ENCODE measurements at places on chromosomes 11 and 22. TPM values are rescaled to one million over a fixed set of nuclear protein-coding genes. Genes with fewer than 3 reads are reported as not detected.

The OR8B8 gene
- total RNA-seq = not detected

The GGT5 gene
- not detected for total RNA-seq

The C11orf65 gene
- total RNA-seq = 1.5 TPM

DNA sequence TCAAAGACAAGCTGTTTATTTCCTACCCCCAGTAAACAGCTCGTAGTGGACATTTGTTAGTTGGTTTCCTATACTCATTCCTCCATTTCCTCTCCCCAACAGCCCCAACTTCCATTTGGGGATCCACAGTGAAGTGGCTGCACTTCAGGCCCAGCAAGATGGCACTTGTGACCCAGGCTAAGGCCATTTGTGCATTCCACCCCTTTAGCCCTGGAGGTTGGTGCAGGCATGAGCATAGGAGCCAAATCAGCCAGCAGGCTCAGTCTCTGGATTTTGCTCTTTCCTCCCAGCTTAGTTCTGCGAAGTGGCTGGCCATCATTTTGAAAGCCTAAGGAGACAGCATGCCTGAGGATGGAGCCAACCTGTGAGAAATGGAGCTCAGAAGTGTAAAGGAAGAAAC is 122.9 kb downstream of the MPPED2 start:
- H3K27me3 ChIP-seq = no peaks in the 10 kb centered on the region
- DNase-seq = no peak
- peaks cover under 1% of the 10 kb centered on the region for H3K4me1 ChIP-seq
- H3K36me3 ChIP-seq = no peaks in the 10 kb centered on the region
- H3K27ac ChIP-seq = no peak overlapping the region
- no peak overlapping the region for H3K4me3 ChIP-seq

GRCh38 chr11:82012276-82012675 is 721.4 kb downstream of the FAM181B start:
- H3K27ac ChIP-seq = no peak overlapping the region
- DNase-seq = no peak
- no peaks in the 10 kb centered on the region for H3K36me3 ChIP-seq
- H3K27me3 ChIP-seq = no peaks in the 10 kb centered on the region
- H3K4me3 ChIP-seq = no peak overlapping the region
- H3K4me1 ChIP-seq = no peaks in the 10 kb centered on the region

DNA sequence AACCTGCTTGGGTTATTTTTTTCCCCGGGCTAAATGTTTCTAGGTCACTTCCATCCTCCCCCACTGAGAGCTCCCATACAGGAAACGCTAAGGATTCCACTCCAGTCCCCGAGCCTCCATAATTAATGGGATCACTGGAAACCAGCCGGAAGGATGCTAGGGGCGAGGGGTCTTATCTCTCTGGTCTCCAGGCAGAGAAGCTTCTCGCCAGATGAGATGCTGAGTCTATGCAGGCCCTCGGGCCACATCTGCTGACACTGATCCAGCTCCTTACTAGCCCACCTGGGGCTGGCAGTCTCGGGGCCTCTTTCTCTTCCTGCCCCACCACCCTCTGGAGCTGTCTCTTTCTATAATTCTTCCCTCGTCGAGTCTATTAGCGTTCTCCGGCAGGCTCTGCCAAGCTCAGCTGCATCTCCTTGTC is 125.9 kb upstream of the SYT13 start:
- no peaks in the 10 kb centered on the region for H3K36me3 ChIP-seq
- H3K27ac ChIP-seq = no peak overlapping the region
- H3K4me3 ChIP-seq = no peak overlapping the region
- no peaks in the 10 kb centered on the region for H3K4me1 ChIP-seq
- H3K27me3 ChIP-seq = peaks cover 51% of the 10 kb centered on the region
- no peak for DNase-seq

DNA sequence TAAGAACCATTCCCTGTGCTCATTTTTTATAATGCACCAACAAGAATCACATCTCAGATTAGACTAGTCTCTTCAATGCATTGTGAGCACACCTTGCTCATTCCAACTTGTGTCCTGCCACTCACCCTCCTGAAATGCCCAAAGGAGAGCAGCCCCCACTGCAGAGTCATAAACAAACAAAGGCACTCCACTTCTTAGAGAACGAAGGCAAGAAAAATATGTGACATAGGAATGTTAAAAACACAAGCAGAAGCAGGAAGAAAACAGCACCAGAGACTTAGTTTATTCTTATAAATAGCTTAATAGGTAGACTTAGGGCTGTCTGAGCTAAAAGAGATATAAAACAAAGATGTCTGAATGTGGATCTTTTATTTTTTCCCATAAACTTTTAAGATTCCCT is 57.2 kb downstream of the GUCY1A2 start:
- no peaks in the 10 kb centered on the region for H3K4me1 ChIP-seq
- no peak overlapping the region for H3K27ac ChIP-seq
- no peaks in the 10 kb centered on the region for H3K36me3 ChIP-seq

- H3K4me1 ChIP-seq = peaks cover 76% of the 10 kb centered on the region
- no peak overlapping the region for H3K4me3 ChIP-seq
- H3K27ac ChIP-seq = no peak overlapping the region
- no peaks in the 10 kb centered on the region for H3K27me3 ChIP-seq
- H3K36me3 ChIP-seq = no peaks in the 10 kb centered on the region
- DNase-seq = no peak
Observed at GRCh38 chr22:25399649-25400151, 164.8 kb upstream of the GRK3 start.

- no peaks in the 10 kb centered on the region for H3K36me3 ChIP-seq
- H3K27me3 ChIP-seq = no peaks in the 10 kb centered on the region
- DNase-seq = no peak
- H3K4me1 ChIP-seq = no peaks in the 10 kb centered on the region
Observed at GRCh38 chr22:24471570-24471969, 23.6 kb upstream of the UPB1 start.

- H3K27ac ChIP-seq = no peak overlapping the region
- H3K4me1 ChIP-seq = no peaks in the 10 kb centered on the region
- no peaks in the 10 kb centered on the region for H3K36me3 ChIP-seq
- DNase-seq = no peak
- no peaks in the 10 kb centered on the region for H3K27me3 ChIP-seq
- H3K4me3 ChIP-seq = no peak overlapping the region
Observed at GRCh38 chr22:30514252-30514651, 8.8 kb upstream of the SEC14L4 start.

DNA sequence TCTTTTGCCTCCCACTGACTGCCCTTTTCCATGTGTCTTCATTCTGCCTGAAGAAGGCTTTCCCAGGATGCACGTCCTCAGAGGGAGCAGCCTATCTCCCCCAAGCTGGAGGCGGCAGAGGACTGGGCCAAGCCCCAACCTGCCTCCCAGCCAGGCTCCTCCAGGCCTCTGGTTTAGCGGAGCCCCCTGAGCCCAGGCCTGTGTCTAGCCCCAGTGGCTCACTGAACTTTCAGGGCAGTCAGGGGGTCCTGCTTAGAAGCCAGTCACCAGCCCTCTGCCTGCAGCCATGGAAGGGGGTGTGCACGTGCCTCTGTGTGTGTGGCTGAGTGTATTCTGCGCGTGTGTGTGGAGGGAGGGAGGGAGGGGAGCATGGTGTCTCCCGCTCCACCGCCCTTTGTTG is 10.4 kb upstream of the GRK2 start:
- peaks cover 12% of the 10 kb centered on the region for H3K36me3 ChIP-seq
- H3K4me1 ChIP-seq = peaks cover 17% of the 10 kb centered on the region
- peak overlapping the region; percentile 47 for H3K27ac ChIP-seq
- DNase-seq = no peak
- no peaks in the 10 kb centered on the region for H3K27me3 ChIP-seq

DNA sequence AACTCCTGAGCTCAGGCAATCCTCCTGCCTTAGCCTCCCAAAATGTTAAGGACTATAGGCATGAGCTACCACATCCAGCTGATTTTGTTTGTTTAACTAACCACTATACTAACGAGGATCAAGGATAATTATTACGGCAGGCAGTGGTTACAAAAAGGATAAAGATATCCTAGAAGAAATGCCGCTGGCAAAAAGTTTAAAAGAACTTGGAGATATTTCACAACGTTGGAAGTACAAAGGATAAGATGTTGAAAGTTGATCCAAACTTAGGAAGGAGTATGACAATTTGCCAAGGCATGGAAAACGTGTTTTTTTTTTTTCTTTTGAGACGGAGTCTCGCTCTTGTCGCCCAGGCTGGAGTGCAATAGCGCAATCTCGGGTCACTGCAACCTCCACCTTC is 13.4 kb downstream of the AP5B1 start:
- no peaks in the 10 kb centered on the region for H3K27me3 ChIP-seq
- no peak for DNase-seq
- H3K4me3 ChIP-seq = no peak overlapping the region
- peaks cover 11% of the 10 kb centered on the region for H3K4me1 ChIP-seq

- H3K36me3 ChIP-seq = no peaks in the 10 kb centered on the region
- no peak overlapping the region for H3K4me3 ChIP-seq
- DNase-seq = no peak
- H3K4me1 ChIP-seq = no peaks in the 10 kb centered on the region
- no peak overlapping the region for H3K27ac ChIP-seq
Observed at GRCh38 chr11:23632293-23632692, 772.0 kb upstream of the CCDC179 start.

DNA sequence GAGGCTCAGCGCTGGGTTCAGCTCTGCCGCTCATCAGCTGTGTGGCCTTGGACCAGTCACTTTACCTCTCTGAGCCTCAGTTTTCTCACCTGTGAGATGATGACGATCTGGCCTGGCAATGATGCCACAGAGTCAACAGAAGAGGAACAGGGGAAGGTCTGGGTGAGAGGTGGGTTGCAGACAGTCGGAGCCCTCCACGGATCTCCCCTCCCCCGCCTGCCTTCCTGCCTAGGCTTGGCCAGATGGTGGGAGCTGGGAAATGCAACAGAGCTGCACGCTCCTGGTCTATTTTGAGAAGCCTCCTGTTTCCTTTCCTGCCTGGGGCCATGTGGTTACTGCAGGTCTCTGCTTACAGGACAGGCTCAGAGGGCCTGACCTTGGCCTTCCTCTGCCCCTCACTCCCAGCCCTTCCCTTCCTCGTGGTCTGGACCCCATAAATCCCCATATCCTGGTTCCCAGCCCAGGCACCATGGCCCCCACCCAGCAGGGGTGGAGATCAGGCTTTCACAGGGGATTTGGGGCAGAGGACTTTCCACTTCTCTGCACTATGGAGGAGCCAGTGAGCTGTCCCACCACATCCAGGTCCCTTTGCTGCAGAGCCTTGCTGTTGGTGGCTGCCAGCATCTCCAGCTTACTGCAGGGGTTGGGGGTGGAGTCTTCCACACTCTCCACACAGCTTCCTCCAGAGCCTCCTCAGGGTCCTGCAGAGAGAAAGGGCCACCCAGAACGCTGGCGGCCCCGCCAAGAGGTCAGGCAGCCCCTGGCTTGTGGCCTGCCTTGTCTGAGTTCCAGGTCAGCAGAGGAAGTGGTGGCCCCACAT is 46.9 kb downstream of the C11orf96 start:
- H3K4me3 ChIP-seq = no peak overlapping the region
- H3K4me1 ChIP-seq = no peaks in the 10 kb centered on the region
- H3K27ac ChIP-seq = no peak overlapping the region

DNA sequence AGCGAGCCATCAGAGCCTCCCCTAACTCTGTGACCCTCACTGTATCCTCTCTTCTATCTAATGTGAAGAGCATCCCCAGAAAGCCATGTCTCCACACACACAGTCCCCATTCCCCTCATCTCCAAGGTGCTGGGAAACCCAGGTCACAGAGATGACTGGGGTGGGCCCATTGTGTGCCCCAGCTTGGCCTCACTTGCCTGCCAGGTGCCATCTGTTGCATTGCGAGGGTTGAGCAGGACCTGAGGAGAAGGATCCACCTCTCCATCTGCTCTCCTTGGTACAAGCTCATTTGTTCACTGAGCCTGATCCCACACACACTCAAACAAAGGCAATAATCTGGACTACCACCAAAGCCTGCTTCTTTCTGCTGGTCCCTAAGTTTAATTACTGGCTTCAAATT is 118.8 kb downstream of the SPATA19 start:
- no peak overlapping the region for H3K4me3 ChIP-seq
- no peak overlapping the region for H3K27ac ChIP-seq
- peaks cover 8% of the 10 kb centered on the region for H3K27me3 ChIP-seq
- DNase-seq = no peak
- H3K4me1 ChIP-seq = no peaks in the 10 kb centered on the region

GRCh38 chr11:33399421-33399820 is 142.2 kb downstream of the HIPK3 start:
- no peaks in the 10 kb centered on the region for H3K36me3 ChIP-seq
- no peak for DNase-seq
- H3K27me3 ChIP-seq = peaks cover 16% of the 10 kb centered on the region
- no peak overlapping the region for H3K4me3 ChIP-seq
- no peak overlapping the region for H3K27ac ChIP-seq
- H3K4me1 ChIP-seq = no peaks in the 10 kb centered on the region

GRCh38 chr22:39833093-39833492 is 60.5 kb downstream of the ENTHD1 start:
- H3K36me3 ChIP-seq = no peaks in the 10 kb centered on the region
- H3K27me3 ChIP-seq = peaks cover 32% of the 10 kb centered on the region
- H3K27ac ChIP-seq = no peak overlapping the region

- H3K36me3 ChIP-seq = no peaks in the 10 kb centered on the region
- no peak overlapping the region for H3K27ac ChIP-seq
- no peaks in the 10 kb centered on the region for H3K27me3 ChIP-seq
- DNase-seq = no peak
- H3K4me1 ChIP-seq = no peaks in the 10 kb centered on the region
Observed at GRCh38 chr11:1959786-1960185, 12.7 kb downstream of the MRPL23 start.

- DNase-seq = no peak
- H3K4me1 ChIP-seq = peaks cover 1% of the 10 kb centered on the region
- H3K27ac ChIP-seq = no peak overlapping the region
Observed at GRCh38 chr11:33377412-33378370, 120.5 kb downstream of the HIPK3 start.

DNA sequence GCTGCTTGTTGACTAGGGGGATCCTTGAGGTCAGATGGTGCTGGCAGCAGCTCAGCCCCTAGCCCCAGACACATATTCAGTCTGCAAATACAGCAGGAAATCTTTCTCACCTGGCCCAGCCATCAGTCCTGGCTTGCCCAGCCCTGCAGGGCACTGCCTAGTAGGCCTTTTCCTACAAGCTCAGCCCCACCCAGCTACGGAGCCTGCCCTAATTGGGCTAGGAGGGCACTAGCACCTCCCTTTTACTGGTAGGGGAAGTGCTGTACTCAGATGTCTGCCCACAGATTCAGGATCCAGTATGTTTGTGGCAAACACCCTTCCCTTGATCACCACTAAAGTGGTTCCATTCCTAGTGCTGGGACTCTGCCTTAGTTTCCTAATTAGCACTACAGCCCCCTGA is 257.1 kb upstream of the CADM1 start:
- no peak overlapping the region for H3K4me3 ChIP-seq
- H3K4me1 ChIP-seq = no peaks in the 10 kb centered on the region
- DNase-seq = no peak

GRCh38 chr11:109405671-109406070 is 16.3 kb upstream of the C11orf87 start:
- H3K27me3 ChIP-seq = no peaks in the 10 kb centered on the region
- no peaks in the 10 kb centered on the region for H3K36me3 ChIP-seq

GRCh38 chr11:69569306-69570200 is 71.4 kb upstream of the CCND1 start:
- no peak overlapping the region for H3K4me3 ChIP-seq
- no peaks in the 10 kb centered on the region for H3K4me1 ChIP-seq
- no peak for DNase-seq
- H3K27ac ChIP-seq = no peak overlapping the region
